Thyroid gland (tissue), 4 donors: ENCODE measurements at places on chromosomes 2 and 18. TPM values are rescaled to one million over a fixed set of nuclear protein-coding genes. Genes with fewer than 3 reads are reported as not detected.

The NTSR2 gene
- total RNA-seq: not detected

The CGREF1 gene
- not detected for total RNA-seq

GRCh38 chr2:151999053-151999452 is 99.8 kb downstream of the CACNB4 start:
- no peaks in the 10 kb centered on the region for H3K36me3 ChIP-seq
- no peaks in the 10 kb centered on the region for H3K4me1 ChIP-seq
- DNase-seq: peak; percentile 51
- H3K27ac ChIP-seq: no peak overlapping the region
- H3K4me3 ChIP-seq: no peak overlapping the region

DNA sequence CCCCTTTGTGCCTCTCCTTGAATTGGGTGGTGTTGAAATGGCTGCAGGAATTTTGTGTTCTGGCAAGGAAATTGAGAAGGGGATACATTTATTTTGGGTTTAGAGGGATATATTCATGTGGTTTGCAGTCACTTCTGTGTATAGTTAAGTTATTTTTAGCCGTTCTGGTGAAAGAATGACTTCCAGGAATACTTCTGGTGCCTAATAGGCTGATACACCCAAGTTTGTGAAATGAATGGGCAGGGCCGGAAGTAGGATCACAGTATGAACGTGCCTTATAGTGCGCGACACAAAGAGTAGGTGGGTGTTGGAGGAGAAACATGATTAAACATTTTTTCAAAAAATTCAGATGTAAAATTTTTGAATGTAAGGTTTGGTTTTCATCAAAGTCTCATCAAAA is 168.6 kb upstream of the ATP5MC3 start:
- H3K4me1 ChIP-seq: no peaks in the 10 kb centered on the region
- no peak overlapping the region for H3K4me3 ChIP-seq
- DNase-seq: no peak
- H3K27ac ChIP-seq: no peak overlapping the region
- no peaks in the 10 kb centered on the region for H3K27me3 ChIP-seq
